Islet precursor cell (in vitro differentiated cells): ENCODE measurements at places on chromosomes 6 and 20.

DNA sequence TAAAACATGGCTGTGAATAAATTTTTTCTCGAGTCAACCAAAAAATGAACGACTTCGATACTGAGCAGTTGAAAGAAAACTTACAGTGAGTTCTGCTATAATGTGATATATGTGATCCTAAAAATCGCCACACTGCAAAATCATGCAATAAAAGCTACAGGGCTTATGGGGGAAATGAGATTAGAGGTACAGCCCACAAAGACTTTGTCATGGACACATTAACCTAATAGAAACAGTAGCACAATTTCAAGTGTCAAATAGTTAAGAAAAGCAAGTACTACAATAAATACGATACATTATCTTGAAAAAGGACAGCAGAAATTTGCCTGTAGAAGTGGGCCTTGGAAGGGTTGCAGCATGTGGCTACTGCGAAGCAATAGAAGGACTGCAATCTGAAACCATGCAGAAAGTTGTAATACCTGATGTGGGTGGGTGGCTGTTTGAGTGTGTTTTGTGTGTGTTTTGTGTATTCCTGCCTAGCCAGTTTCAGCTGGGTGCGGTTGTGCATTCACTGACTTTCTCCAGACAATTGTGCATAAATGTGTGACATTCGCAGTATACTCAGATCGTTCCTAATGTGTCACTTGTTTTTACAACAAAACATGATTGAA lies 79.1 kb downstream of the RPP40 start:
- DNase-seq = no peak

GRCh38 chr6:148720406-148720805 lies 26.4 kb upstream of the UST start:
- DNase-seq = no peak

DNA sequence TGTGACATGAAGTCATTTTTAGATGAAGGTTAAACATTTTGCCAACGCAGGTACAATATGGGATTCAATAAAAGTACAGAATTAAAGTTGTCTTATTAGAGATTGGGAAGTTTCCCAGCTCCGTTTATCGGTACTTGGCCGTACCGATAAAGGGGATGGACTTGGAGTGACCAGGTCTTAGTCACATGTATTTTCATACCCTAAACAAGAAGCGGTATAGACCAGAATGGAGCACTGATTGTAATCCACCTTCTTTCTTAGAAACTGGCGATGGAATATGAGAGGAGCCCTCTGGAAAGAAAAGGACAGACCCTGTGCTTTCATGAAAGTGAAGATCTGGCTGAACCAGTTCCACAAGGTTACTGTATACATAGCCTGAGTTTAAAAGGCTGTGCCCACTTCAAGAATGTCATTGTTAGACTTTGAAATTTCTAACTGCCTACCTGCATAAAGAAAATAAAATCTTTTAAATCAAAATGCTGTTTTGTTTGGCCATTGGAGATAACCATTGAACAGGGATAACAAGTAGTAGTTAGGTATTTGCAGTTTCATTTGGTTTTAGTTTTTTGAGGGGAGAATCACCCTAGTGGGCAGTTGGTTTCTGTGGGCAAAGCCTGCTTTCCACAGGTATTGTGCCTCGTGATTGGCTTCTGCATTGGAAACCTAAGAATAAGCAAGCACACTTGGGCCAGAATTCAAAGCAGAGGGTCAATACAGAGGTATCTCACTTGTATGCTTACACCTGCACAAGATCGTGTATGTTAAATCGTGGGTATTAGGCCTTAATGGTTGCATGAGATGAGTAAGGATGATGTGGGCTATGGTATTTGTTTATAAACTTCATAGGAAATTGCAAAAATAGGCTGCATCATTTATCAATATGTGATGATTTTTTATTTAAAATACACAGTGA lies 11.2 kb upstream of the ZNFX1 start:
- peak; percentile 35 for DNase-seq

DNA sequence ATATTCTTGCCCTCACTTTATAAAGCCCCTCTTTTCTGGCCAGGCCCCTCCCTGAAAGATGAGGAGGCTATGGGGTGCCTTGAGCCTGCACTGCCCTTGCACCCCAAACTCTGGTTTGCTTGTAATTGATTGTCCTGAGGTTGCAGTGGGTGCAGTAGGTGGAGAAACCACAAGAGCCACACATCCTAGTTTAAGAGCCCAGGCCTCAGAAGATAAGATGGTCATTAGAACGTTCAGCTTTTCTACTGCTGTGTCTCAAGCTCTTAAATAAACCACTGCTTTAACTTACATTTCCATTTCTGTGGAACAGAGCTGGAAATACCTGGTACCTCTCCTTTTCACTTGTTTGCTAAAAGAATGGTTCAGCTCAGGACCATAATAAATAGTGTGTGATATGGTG lies 9.0 kb downstream of the MRAP2 start:
- no peak for DNase-seq

DNA sequence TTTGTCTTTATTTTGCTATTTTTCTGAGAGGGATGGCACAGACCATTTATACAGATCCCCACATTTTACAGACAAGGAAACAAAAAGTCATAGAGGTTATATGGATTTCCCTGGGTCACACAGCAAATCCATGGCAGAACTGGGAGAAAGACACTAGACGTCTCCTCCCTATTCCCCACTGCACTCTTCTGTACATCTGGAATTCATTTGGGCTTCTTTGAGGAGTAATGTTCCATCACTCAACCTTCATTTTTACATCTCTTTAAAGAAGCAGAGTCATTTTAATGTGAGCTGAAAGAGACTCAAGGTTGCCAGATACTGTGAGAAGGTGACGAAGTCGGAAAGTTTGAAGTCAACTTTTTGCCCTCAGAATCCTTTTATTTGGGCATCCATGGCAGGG lies 207.3 kb downstream of the OTOR start:
- DNase-seq = no peak

- DNase-seq = no peak
Measured at GRCh38 chr20:39596554-39596953, 634.4 kb downstream of the DHX35 start.

DNA sequence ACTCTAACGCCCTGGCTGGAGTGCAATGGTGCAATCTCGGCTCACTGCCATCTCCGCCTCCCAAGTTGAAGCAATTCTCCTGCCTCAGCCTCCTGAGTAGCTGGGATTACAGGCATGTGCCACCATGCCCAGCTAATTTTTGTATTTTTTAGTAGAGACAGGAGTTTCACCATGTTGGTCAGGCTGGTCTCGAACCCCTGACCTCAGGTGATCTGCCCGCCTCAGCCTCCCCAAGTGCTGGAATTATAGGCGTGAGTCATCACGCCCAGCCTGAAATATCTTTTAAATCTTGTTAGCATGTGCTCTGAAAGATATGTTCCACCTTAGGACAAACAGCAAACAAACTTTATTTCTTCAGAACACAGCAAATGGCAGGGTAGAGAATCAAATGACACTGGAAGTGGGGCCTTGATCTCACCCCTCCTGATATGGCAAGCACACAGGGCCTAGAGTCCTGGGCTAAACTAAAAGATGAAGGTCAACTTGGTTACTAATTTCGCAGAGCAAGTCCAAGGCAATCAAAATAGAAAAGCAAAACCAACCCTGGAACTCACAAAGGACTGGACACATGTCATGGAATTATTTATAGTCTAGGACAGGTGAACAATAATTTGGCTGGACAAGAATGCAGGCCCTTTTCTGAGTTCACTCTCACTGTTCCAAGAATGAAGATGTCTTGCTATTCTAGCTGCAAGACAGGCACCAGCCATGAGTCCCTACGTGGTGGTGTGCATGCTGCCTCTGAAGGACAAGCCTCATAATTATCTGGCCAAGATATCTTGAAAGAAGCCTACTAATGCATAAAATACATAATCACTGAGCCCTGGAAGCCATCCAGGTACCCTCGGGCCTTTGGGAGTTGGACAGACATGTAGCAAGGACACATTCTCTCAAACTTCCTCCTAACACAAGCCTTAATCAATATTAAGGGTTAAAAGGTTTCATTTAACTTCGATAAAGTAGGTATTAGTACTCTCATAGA lies 35.6 kb downstream of the B4GALT5 start:
- no peak for DNase-seq

DNA sequence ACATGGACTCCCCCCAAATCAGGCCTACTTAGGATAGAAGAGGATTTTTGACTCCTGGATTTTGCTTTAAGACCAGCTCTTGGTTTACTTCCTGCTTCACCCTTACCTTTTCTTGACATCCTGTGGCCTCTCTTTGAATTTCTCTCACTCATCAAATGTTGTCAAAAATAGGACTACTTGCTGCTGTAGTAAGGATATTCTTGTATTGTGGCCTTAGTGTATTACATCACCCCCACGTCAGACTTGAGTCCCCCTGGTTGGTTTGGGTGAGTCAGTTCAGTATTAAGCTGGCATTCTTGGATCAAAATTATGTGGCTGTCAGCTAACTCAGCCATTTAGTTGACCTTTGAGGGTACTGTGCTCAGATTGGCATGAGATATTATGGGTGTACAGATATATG lies 1.1 kb downstream of the TPX2 start:
- DNase-seq = no peak

- DNase-seq = no peak
Measured at GRCh38 chr20:9179867-9180266, 111.0 kb downstream of the PLCB4 start.

- DNase-seq = peak; percentile 92
Measured at GRCh38 chr20:1900321-1900801, 5.2 kb downstream of the SIRPA start.

DNA sequence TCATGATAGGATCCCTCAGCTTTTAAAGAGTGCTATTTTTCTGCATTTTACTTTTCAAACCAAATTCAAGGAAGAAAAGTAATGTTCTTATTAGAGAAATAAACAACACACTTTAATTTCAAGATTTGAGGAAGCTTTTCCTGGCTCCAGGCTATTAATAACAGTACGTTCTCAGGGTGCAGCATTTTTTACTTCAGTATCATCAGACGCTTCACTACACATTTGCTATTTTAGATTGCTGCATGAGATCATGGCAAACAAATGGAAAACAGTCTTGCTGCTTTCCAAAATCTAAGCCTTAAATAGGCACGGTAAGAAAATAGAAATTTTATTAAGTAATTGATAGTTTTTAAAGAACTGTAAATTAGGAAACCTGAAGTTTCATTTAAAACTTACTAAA lies 253.6 kb upstream of the EXOC2 start:
- no peak for DNase-seq

DNA sequence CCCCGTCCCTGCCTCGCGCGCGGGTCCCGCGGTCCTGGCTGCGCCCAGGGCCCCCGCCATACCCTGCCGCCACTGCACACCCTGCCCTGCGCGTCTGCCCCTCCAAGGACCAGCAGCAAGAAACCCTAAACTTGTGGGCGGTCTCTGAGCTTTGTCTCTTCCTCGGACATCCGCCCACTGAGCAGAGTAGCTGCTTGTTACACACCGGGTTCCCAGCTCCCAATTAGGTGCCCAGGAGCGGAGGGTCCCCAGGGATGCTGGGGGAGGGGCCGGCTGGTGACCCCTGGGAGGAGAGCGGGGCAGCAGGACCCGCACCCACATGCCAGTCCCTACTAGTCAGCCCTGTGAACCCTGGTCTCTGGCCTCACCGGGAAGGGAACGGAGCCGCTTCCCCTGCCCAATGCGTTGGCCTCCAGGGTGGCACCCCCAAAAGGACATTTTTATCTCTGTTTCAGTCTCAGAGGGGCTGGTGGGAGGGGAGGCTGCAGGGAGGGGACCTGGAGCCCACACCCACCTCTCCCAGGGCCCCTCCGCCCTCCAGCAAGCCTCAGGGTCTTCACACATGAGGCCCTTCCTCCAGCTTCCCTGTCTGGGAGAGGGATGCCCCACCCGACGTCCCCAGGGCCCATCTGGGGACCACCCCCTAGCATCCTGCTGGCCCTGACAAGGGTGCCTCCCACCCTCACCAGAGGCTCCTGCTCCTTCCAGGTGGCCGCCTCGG lies 10.5 kb downstream of the STMN3 start:
- DNase-seq = no peak

DNA sequence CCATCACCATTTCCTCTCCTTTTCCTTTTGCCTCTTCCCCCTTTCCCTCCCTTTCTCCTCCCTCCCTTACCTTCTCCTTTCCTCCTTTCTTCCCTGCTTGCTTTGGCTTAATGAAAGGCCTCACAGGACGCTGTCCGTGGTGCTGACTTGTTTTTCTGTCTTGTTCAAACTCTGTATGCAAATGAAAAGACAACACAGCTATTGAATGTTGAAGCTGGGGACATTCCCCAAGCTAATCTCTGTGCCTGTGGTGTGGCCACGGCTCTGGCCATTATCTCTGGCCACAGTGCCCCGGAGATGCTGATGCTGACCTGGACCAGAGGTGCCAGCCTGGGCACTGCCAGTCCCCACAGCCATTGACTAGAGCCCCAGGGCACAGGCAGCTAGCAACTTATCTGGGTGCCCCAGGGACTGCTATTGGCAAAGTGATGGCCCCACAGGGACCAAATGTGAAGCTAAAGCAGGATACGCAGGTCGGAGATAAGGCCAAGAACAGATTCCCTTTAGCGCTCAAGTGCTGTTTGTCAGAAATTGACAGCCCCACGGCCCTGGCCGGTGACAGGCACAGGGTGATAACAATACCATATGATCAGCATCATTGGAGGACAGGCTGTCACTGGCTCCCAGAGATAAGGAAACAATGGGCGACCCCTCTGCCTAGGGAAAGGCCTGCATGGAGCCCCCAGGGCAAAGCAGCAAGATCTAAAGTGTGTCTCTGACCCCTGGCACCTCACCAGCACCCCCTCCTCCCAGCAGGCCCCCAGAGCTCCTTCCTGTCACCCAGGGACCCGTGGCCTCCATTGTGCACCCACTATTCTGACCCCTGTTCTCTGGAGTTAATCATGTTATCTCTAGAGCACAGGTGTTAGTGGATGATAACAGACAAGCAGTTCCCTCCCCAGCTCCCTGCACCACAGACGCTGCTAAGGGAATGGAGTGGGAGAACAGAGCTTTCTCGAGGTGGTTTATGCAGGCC lies 31.6 kb upstream of the SLC32A1 start:
- DNase-seq = peak; percentile 84

DNA sequence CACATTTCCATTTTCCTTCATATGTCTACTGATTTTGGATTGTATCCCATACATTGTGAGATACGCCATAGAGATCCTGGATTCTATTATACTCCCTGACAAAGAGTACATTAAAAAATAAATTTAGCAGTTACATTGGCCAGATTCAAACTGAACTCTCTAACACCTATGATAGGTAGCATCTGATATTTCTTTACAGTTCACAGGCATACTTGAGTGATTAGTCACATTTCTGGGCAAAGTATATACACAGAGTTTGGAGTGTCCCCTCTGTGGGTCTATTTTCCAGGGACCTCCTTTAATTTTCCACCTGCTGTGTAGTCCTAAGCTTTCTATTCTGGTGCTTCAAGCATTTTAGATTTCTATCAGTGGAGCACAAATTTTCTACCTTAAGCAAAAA lies 96.4 kb downstream of the TBC1D32 start:
- DNase-seq = no peak

GRCh38 chr20:19642860-19643259 lies 115.2 kb upstream of the RIN2 start:
- DNase-seq = no peak
